ENCODE measurements at places on chromosomes 3 and 15.

- peak; percentile 43 for DNase-seq
Observed at GRCh38 chr3:146218880-146219866, 31.7 kb downstream of the PLSCR4 start.

- no peak for DNase-seq
Observed at GRCh38 chr3:63192248-63192647, 85.9 kb upstream of the SYNPR start.

DNA sequence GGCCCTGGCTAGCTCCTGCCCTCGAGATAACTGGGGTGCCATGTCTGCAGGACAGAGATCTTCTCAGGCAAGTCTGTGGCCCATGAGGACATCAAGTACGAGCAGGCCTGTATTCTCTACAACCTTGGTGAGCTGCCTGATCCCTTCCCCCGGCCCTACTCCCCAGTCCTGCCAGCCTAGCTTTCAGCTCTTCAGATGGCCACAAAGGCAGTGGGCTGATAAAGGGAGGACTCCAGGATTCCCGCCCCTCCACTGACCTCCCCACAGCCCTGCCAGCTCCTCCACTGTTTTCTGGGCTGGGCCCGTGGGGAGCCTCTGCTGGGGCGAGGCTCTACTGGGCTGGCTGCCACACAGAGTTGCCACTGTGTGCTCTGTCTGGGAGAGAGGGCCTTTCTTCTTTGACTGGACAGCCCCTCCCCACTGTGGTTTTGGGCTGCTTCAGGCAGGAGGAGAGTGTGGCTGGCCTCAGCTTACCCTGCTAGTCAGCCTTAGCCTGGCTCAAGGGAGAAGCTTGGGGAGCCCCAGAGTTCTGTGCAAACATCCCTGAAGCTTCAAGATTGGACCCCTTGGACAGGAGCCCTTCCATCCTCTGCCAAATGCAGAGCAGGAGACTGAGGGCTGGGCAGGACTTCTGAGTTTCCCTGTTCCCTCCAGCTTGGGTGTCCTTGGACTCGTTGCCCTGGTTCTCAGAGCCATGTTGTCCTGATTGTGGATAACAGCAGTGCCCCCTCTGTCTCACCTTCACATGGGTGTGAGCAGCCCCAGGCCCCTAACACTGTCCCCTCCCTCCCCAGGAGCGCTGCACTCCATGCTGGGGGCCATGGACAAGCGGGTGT, 24.4 kb downstream of the PTPN23 start:
- peak; percentile 97 for DNase-seq

DNA sequence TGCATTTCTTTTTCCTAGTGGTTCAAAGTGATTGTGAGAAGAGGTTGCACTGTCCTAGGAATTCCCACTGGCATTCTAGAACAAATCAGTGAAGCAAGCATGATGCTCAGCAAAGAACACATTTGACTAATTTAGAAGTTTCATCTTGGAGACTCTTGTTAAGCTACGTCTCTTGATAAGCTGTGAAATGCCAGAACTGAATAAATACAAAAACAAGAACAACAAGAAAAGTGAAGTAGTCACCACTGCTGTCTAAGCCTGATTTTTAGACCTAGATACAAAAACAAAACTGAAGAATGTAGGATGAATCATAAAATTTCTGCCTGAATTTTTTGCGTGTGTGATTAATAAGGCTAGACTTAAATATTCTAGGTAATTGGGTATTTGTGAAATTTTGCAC, 1162.4 kb downstream of the TUSC7 start:
- DNase-seq = no peak

DNA sequence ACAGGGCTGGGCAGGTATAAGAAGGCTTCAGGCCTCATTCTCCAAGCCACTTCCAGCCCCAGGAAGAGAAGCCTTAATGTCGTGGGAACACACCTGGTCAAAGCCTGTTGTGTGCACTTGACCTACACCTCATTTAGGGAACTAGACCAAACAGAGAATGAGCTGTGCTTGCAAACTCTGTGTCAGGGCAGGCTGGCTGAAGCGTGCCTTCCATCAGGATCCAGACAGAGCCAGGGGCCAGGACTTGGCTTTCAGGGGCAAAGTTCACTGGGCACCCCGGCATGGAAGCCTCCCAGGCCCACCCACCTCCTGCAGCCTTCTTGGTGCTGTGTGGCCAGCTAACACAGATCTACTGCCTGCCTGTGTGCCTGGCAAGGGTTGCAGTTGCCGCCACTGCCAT, 11.5 kb downstream of the RBPMS2 start:
- DNase-seq = peak; percentile 67

All from osteoblast (primary cell).